ENCODE measurements at places on chromosomes 5 and 9. TPM values are rescaled to one million over a fixed set of nuclear protein-coding genes. Genes with fewer than 3 reads are reported as not detected.

DNA sequence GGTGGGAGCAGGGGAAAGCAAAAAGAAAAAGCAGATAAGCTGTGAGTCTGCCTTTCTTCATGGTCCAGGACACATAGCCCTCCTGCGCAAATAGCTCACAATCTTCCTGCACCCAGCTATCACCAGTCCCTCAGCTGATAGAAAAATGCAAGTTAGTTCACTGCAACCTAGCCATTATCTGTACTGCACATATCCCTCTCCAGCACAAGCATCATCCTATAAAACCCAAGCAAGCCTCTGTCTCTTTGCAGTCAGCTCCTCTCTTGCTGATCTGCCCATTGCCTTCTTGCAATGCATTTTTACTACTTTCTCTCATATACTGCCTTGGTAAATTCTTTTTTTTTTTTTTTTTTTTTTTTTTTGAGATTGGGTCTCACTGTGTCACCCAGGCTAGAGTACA, 20.0 kb upstream of the MSANTD3 start:
- DNase-seq, result no peak

GRCh38 chr5:174688441-174689354, 35.7 kb upstream of the MSX2 start:
- no peak for DNase-seq

DNA sequence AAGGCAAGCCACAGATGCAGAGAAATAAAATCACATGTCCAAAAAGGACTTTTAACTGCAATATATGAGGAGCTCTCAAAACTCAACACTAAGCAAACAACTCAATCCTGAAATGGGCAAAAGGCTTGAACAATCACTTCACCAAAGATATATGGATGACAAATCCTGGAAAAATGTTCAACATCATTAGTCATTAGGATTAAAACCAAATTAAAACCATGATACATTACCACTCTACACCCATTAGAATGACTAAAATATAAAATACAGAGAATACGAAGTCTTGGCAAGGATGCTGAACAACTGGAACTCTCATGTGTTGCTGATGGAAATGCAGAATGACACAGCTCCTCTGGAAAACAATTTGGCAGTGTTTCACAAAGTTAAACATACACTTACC, 277.4 kb downstream of the TLE1 start:
- DNase-seq, result no peak

- no peak for DNase-seq
Observed at GRCh38 chr9:127938298-127938690, 640 bp upstream of the DPM2 start.

GRCh38 chr5:135263022-135263668, 135.9 kb downstream of the MACROH2A1 start:
- no peak for DNase-seq

ST8SIA4 gene
- 3.3 TPM for total RNA-seq

GRCh38 chr5:43014522-43014921, 25.6 kb downstream of the ANXA2R start:
- no peak for DNase-seq

DNA sequence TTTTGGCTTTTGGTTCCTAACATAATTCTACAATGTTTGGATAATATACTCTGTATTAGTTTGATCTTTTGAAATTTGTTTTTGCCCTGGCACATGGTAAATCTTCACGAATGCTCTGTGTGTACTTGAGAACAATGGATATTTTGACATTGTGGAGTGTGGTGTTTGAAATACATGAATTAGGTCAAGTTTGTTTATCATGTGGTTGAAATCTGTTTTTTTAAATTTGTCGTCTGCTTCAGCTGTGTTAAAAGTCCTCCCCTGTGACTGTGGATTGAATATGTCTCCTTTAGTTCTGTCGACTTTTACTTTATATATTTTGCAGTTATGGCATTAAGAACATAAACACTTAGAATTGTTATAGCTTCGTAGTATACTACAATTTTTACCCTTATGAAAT, 60.3 kb downstream of the DUSP1 start:
- DNase-seq, result no peak

ALDH1A1 gene
- total RNA-seq, result 133 TPM

Data from tibial nerve (tissue), 4 donors.